Purkinje cell (primary cell): ENCODE measurements at places on chromosomes 1 and 21. TPM values are rescaled to one million over a fixed set of nuclear protein-coding genes. Genes with fewer than 3 reads are reported as not detected.

CCDC185 gene
- not detected in 2 replicates for polyA plus RNA-seq

GFI1 gene
- polyA plus RNA-seq, result not detected in 2 replicates

DMBX1 gene
- polyA plus RNA-seq, result not detected in 2 replicates

OR2T11 gene
- polyA plus RNA-seq, result not detected in 2 replicates

ZNF691 gene
- polyA plus RNA-seq, result 0.29 and 2.4 TPM in 2 replicates
